ENCODE measurements at places on chromosomes 4 and X. TPM values are rescaled to one million over a fixed set of nuclear protein-coding genes. Genes with fewer than 3 reads are reported as not detected.

RS1 gene
- total RNA-seq: not detected

NKX6-1 gene
- total RNA-seq: 86.0 TPM

CT83 gene
- total RNA-seq: not detected

STARD8 gene
- total RNA-seq: 10.7 TPM

KLB gene
- total RNA-seq: not detected

MAGEE1 gene
- 5.3 TPM for total RNA-seq

CYTL1 gene
- 1.4 TPM for total RNA-seq

SGMS2 gene
- total RNA-seq: 499 TPM

MAGEA2 gene
- not detected for total RNA-seq

FMR1 gene
- total RNA-seq: 31.4 TPM

CT55 gene
- not detected for total RNA-seq

TCEAL2 gene
- 40.4 TPM for total RNA-seq

HS6ST2 gene
- total RNA-seq: 0.12 TPM

VCX2 gene
- not detected for total RNA-seq

TMPRSS11A gene
- not detected for total RNA-seq

GRIA3 gene
- 0.07 TPM for total RNA-seq

GAGE12J gene
- total RNA-seq: not detected

MAGEB10 gene
- not detected for total RNA-seq

SLC26A1 gene
- not detected for total RNA-seq

DACH2 gene
- 0.27 TPM for total RNA-seq

ADH6 gene
- total RNA-seq: not detected

TRAPPC2 gene
- 15.3 TPM for total RNA-seq

PPEF2 gene
- not detected for total RNA-seq

MCF2 gene
- total RNA-seq: 1.1 TPM

KLHL15 gene
- total RNA-seq: 42.3 TPM

ERAS gene
- total RNA-seq: not detected

IL2 gene
- total RNA-seq: not detected

CSN1S1 gene
- not detected for total RNA-seq

MMRN1 gene
- 1.9 TPM for total RNA-seq

SPARCL1 gene
- total RNA-seq: 1,665 TPM

BST1 gene
- 4.3 TPM for total RNA-seq

MAOB gene
- total RNA-seq: 24.5 TPM
